ENCODE measurements at places on chromosomes 13 and 19.

GRCh38 chr13:98853771-98854221 lies 101.3 kb upstream of the SLC15A1 start:
- DNase-seq: peak; percentile 80

DNA sequence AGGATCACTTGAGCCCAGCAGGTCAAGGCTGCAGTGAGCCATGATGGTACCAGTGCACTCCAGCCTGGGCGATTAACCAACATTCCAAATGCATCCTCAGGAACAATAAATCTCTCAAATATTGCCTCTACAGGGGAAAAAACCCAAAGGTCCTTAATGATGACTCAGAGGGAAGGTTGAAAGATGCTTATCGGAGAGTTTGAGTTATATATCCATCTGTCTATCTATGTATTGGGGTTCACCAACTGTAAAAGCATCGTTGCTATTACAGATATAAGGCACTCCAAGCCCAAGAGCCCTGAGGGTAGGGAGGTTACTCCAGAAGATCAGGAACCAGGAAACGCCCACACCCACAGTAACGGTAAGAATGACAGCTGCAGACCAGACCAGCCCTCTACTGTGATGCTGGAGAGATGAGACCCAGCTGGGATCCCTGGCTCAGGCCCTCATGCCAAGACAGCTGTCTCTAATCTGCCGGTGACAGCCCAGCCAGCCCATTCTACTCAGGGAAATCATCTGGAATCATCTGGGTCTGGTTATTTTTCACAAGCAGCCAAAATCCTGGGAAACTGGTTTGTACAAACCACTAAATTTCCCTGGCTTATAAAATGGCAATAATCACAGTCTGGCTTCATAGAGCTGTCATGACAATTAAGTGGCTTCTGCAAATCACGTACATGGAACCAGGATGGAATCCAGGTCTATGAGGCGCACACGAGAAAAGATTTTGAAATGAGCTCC lies 23.8 kb downstream of the TEX101 start:
- DNase-seq: no peak

GRCh38 chr19:38683393-38684077 lies 36.1 kb downstream of the ACTN4 start:
- no peak for DNase-seq

DNA sequence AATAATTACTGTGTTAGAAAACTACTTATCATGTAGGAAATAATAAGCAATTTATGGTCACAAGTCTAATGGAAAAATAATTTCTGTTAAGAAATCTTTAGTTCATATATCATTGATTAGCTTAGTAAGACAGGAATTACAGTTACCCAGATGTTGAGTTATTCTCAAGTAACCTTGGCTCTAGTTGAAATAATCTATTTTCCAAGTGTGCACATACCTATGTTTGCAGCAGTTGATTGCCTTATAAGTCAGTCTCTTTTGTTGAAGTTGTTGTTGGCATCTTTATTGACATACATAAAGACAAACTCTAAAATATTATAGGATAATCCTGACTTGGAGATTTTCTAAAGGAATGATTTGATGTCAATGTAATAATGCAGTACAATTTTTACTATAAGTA lies 511.4 kb upstream of the KLF12 start:
- DNase-seq: no peak

DNA sequence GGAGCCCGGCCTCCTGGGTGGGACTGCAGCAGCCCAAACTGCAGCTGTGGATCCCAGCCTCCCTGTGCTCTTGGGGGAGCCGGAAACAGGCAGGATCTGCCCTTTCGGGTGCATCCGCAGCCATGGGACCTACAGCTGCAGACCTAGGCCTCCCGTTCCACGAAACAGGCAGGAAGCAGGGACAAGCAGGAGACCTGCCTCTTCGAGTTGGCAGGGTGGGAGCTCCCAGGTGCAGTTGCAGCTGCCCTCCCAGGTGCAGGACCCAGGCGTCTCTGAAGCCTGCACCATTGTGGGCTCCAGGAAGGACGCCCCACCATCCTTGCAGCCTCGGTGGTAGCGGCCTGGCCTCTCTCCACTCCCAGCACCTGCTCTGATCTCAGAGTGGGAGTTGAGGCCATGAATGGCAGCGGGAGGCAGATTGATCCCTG lies 189.0 kb upstream of the KLHL1 start:
- no peak for DNase-seq

DNA sequence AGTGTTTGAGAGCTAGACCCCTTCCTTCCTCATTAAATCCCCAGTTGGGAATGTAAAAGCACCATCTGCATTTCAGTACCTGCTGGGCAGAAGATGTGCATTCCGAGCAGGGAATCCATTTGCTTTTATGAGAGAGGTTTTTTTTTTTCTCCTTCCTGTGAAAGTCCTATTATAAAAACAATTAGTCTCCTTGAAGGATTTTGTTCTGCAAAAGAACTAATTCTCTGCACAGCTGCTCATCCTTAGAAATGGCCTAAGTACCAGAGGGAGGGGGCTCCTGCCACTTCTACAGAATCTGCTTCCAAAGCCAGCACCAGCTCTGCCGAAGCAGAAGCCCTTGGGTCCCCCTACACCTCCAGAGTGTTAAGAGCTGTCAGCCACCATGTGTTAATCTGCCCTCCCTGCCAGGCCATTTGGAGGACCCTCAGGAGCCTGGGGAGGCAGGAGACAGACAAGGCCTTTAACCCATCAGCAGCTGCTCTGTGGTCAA lies 36.4 kb upstream of the SERPINE3 start:
- DNase-seq: no peak

- no peak for DNase-seq
These were observed 664.9 kb downstream of the PCDH9 start for GRCh38 chr13:66565279-66565678.

DNA sequence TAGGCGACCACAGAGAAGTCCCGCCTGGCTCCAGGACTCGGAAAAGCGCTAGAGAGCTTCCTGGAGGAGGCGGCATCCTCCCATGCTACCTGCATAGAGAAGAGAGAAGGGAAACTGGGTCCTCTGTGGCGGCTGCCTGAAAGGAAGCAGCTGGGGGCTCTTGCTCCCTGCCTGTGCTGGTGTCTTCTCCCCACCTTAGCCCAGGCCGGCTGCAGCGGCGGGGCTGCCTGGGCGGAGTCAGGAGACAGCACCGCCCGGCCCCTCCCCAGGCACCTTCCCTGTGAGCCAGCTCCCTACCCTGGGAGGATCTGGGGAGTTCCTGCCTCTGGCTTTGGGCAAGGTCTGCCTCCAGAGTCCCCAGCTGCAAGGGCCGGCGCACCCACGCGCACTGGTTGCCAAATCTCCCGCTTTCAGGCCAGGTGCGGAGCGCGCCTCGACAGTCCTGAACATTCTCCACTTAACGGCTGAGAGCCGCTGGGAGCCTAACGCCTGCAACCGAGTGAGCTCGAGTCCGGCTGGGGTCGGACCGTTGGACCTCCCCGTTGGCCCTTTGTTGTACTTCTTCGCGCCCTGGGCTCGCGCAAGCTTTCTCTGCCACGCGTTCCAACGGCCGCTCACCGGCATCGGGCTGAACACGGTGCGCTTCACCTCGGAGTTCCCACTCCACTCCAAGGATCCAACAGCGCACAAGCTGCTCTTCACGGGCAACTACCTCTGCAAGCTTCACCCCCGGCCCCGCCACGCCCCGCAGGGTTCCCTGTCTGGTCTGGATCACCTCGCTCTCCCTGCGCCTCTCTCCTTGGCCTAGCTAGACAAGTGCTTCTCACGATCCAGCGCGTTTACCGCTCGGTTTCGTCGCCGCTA lies 21.8 kb upstream of the ZNF30 start:
- no peak for DNase-seq

- DNase-seq: no peak
These were observed 495 bp downstream of the DCLK1 start for GRCh38 chr13:36130552-36131221.

DNA sequence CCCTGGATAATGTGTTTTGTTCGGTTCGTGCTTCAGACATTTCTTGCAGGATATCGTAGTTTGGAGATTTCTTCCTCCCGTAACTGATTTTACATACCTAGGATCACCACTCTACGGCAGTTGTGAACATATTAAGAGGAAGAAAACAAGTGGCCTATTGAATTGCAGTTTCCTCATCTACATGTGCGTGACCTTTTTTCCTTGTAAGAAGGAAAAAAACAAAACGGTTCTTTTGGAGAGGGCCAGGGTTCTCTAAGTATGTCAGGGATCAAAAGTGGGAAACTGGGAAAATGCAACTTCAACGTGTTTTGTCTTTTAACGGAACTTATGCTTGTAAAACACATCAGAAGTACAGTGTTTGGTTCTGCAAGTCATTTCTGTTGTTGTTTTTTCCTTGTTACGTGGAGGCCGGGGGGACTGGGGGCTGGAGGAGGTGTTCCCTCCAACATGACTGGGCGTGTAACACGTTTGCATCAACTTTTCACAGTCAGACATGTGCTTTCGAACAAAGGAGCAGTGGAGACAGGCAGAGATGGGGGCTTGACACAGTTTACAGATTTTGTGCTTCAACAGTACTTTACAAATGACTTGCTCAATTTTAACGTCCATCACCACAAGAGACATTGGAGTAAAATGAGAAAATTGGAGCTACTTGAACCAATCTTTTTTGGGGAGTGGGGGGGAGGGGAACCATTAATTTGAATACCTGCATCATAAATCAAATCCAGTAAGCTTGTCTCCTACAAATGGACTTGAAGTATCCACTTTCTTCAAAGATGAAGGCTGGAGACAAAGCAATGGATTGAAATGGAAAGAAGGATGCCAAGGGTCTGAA lies 3.8 kb downstream of the ZC3H4 start:
- DNase-seq: peak; percentile 60

GRCh38 chr19:54164369-54165068 lies 5.0 kb upstream of the LENG1 start:
- peak; percentile 37 for DNase-seq

GRCh38 chr19:14661372-14661924 lies 13.2 kb downstream of the ADGRE3 start:
- DNase-seq: no peak

DNA sequence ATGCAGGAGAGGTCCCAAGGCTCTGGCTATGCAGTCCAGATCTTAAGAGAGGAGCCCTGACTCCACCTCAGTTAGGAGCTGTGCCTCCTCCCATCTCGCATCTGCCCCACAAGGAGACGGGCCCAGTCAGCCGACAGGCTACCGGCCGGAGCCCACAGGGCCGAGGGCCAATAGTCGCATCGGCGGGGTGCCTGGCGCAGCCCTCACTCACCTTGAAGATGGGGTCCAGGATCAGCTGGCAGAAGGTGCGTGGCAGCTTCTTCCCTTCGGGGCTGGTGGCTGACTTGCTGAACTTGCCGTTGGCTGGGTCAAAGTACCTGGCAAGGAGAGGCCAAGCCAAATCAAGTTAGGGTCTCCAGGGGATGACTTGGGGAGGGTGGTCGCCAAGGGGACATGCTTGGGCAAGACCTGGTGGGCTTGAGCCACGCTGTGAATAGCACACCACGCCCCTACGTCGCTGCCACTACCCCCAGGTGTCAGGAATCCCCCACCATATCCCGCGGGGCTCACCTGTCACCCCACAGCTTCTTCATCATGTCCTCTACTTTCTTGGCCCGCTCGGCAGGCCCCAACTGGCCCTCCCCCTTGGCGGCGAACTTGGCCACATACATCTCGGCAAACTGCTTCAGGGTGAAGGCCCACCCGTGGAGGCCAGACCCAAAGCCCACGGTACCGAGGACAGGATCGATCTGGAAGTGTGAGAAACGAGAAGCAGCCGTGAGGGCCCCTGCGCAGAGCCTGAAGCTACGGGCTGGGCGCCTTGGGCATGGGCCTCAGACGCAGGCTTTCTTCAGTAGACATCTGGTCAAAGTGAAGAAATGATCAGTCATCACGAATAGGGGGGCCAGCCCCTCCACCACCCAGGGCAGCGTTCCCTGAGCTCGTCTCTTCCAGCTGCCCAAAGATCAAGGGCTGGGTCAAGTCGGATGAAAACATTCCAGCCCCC lies 3.3 kb downstream of the EEF2 start:
- no peak for DNase-seq

DNA sequence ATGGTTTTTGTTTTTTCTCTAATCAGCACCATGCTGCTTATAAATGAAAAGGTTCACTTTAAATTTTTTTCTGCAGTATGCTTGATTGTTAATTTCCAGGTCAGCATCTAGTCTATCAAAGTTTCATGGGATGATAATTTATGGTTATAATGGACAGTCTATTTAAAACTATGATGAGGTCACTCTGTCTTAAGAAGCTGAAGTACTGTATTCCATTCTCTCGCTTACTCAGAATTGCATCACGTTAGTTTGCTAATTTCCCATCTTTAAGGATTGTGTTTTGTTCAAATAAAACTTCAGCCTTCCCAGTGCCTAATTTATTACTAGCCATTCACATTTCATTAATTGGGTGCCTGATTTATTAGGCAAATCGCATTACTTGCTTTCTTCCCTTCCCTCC lies 94.3 kb downstream of the GPC6 start:
- DNase-seq: no peak

DNA sequence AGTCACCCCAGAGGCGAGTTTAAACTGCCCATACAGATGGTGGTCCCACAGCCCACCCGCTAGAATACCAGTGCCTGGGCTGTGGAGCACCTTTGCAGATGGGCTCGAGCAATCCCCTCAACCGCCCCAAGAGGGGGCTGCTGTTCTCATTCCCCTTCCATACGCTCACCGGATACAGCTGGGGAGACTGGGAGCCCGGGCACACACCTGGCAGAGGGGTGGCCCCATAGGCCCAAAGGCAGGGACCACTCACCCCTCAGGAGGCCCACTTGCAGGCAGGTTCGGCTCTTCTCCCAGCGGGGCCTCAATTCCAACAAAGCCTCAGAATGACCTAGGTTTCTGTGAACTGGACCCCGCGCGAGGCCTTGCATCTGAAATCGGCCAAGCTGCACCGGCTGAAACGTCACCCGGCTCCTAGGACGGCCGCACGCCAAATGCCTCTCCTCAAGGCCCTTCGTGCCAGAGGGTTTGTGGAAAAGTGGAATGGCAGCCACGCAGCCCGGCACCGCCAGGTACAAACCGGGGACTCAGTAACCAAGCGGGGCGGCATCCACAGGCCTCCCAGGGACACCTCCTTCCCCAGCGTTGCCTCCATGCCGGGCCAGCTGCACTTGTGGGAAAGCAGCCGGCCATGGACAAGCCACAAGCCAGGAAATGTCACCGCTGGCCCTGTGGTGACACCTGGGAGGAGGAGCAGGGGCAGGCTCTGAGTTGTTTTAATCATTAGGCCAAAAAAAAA lies 18.7 kb downstream of the MLLT1 start:
- DNase-seq: no peak

DNA sequence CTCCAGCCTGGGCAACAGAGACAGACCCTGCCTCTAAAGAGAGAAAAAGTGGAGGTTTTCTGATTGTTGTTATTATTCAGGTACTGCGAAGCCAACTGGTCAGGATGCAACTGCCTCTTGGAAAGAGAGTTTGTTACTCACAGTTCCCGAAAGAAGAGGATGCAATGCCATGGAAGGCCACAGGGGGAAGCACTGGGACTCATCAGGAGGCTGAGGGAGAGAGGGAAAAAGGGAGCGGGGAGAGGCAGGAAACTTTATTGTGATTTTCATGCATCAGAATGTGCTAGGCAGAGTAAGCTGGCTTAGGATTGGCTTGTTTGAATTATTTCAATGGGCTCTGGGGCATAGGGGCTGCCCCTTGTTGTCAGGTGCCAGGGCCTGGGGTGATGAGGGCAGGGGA lies 27.6 kb downstream of the MYO9B start:
- DNase-seq: no peak
